ENCODE measurements at places on chromosomes 3 and 15.

DNA sequence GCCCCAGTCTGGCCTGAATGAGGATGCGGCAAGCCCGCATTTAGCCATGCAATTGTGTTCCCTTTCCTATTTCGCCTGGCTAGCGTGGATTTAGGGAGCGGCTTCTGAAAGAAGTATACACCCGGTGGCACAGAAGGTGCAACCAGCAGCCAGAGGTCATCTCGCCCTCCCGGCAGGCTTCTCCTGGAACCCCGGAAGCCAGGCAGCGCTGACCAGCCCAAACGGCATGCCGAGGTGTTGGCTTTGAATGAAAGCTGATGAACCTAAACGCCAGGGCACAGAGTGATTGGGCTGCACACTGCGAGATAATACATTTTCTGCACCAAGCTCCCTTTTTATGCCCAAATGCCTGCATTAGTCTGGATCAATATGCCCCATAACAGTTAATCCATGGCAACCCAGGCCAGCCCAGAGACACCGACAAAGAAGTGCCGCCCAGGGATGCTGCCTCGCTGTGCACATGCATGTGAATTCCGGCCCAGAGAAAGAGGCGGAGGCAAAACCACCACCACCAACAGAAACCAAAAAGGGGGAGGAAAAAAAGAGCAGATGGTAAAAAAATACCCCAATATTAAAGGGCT lies 1.4 kb downstream of the SRGAP3 start:
- DNase-seq = no peak

GRCh38 chr3:136802481-136802996 lies 16.4 kb upstream of the SLC35G2 start:
- DNase-seq = no peak

DNA sequence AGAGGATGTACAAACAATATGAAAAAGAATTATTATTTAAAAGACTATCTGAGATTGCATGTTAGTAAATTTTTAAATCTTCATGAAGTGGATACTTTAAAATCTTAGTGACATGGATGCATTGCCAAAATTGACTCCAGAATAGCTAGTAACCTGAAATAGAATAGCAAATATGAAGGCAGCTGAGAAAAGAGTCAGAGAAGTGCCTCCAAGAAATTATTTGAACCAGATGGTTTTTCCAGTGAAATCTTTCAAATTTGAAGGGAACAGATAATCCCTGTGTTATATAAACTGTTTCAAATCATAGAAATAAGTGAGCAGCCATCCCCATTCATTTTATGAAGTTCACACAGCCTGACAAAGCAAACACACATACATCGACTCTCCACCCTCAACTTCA lies 29.6 kb downstream of the FSIP1 start:
- DNase-seq = no peak

GRCh38 chr15:37093480-37094332 lies 6.6 kb downstream of the MEIS2 start:
- no peak for DNase-seq

DNA sequence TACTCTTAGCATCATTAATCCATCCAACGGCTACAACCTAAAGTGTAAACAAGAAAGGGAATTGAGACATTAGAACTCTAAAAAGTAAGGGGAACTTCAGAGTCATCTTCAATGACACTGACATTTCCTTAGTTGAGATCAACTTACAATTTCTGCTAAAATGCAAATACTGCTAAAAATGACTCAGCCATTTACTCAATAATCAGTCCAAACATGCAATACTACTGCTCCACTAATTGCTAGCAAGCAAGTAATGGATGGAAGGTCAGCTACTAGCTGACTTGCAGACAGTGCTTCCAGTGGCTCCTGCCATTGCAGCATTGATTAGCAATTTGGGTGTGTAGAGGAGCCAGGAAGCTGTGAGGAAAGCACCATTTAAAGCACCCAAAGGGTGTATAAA lies 28.4 kb downstream of the CD200R1L start:
- DNase-seq = no peak

DNA sequence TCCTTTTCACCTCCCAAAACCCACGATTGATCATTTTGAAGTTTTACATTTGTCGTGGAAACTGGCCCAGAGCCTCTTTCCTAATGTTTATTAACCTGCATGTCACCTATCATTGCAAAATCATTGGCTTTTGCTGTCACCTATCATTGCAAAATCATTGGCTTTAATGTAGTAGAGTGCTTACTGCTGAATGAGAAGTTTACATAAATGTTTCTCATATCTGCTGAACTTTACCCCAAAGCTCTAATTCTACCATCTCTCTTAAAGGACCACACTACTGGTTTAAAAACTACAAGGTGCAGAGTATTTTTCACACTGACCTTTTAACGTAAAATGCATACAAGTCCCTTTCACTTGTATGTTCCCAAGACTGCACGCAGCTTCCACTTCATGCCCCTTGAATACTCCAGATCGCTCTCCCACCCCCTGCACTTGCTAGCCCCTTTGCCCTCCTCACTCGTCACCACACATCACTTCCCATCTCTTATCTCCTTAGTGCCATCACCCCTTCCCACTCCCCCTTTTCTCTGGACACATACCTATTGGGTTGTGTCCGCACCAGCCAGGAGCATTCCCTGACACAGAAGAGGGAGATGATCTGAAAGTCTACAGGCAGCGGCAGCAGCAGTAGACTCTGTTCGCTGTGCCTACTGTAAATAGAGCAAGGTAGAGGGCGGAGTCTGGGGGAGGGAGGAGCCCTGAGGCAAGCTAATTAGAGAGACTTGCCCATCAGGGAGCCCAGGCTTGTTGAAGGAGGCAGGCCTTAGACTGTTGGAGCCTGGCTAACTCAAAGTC lies 30.2 kb upstream of the ATOSA start:
- DNase-seq = no peak

DNA sequence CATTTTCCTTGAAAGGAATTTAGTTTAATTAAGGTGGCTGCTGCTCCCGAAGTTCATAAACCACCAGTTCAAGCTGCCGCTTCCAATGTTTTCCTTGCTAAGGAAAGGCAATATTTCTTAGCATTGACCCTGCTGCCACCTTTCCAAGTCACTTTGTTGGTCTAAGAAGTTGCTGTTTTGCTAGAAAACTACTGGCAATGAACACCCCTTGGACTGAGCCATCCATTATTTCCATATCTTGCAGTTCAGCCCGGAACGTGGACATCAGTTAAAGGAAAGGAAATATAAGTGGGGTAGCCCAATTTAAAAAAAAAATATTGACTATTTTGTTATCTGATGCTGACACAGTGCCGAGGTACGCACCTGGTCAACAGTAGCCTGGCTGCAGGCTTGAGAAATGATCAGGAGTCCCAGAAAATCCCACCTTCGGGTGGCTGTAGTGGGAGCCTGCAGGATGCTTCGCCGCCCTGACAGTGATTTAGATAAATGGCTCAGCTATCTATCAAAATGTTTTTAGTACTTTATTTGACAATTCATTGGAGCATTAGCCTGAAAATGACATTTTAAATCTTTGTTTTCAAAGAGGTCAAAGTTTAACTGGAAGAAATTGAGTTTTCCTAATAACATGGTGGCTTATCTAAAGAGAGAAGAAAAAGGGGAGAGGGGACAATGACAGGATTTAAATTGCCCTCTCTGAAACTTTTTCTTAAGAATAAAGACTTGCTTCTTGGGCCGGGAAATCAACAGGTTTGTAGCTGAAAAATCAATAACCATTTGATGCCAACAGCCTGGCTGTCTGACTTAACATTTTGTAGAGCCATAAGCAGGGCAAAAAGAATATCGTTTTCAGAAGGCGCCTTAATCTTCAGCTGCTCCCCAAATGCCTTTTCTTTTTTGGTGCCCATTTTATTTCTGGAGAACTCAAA lies 1.6 kb downstream of the RARB start:
- DNase-seq = no peak

- DNase-seq = no peak
Observed at GRCh38 chr15:58292751-58293175, 139.0 kb upstream of the LIPC start.

GRCh38 chr15:78071383-78071782 lies 6.1 kb downstream of the TBC1D2B start:
- DNase-seq = no peak

DNA sequence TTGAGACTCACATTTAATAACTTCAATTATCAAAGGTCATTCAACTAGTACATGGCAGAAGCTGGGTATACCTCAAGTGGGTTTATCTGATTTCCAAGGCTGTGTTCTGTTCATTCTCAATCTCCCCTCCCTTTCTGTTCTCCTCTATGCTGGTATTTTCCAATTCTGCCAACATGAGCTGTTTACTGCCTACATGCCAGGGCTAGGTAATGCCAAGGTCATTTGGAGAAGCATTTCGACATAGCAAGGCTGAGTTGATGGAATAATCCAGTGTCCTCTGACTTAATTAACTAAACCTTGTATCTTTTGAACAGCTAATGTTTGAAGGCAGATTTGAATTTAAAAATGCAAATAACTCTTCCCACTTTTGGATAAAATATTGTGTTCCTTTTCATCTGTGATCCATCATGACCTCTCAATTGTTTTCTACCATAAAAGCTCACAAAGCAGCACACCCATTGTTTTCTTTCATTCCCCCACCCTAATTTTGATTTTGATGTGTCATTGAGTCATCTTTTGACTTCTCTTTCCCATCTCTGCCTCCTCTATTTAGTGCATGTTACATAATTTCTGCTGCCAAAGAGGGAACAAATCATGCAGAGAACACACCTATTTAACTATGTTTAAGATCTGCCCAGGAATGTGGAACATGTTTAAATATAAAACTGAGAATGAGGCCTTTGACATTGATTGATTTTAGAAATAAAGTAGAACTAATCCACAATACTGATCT lies 308.8 kb upstream of the NR2E3 start:
- no peak for DNase-seq

- DNase-seq = no peak
Observed at GRCh38 chr15:27210176-27210575, 239.2 kb downstream of the GABRG3 start.

Measured in stimulated activated CD8-positive, alpha-beta memory T cell treated with anti-CD3 and anti-CD28 coated beads, Interleukin-4, amount 100 ng/mL, for 1 hour (primary cell).